Glutamatergic neuron (in vitro differentiated cells): ENCODE measurements at places on chromosomes 11 and 22. TPM values are rescaled to one million over a fixed set of nuclear protein-coding genes. Genes with fewer than 3 reads are reported as not detected.

Gene ATP5MG
- 140 TPM for total RNA-seq

- no peak for DNase-seq
These were observed 3.9 kb upstream of the GNAZ start for GRCh38 chr22:23066200-23067022.

GRCh38 chr11:17230867-17231851 lies 23.4 kb upstream of the PIK3C2A start:
- no peak for DNase-seq

DNA sequence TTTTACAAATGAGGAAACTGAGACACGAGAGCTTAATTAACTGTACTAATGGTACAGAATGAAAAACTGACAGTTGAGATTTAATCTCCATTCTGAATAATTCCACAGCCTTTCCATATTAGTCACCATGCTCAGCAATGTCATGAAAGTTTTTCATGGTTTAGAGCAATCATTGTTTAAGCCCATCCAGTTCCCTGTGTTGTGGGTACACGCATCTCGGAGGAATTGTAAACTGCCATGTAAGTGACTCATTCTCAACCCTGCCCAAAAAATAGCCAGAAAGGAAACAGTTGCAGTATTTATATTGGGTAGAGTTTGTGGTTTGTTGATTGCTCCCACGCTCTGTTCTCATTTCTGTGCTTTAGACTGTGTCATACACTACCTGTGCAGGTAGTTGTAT lies 1790.8 kb downstream of the LRRC4C start:
- DNase-seq = no peak

GRCh38 chr22:30650508-30651116 lies 15.0 kb downstream of the SLC35E4 start:
- no peak for DNase-seq

DNA sequence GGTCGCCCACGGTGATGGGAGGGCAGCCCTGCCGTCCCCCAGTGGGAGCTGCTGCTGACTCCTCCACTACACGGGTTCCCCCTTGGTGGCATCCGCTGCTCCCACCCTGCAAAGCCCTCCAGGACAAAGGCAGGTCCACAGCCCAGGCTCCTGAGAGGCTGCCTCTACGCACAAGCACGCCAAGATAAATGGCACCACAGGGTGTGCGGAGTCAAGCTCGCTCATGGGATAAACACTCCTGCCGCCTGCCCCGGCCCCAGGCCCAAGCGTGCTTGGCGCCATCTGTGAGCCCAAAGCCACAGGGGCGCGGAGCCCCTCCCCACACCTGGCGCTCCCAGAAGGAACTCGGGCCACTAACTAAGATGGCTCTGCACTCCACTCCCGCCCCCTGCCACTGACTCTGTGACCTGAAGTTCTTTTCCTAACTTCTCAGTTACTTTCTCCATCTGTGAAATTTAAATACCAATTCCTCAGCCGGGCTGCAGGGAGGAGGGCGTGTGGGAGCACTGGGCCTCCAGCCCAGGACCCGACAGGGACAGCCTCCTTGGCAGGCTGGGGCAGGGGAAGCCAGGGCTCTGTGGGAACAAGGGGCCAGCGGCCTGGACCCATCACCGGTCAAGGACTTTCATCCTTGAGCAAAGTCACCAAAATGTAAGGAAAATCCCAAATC lies 14.9 kb downstream of the EHD1 start:
- DNase-seq = no peak
